ENCODE measurements at places on chromosomes 6 and 20. TPM values are rescaled to one million over a fixed set of nuclear protein-coding genes. Genes with fewer than 3 reads are reported as not detected.

DNA sequence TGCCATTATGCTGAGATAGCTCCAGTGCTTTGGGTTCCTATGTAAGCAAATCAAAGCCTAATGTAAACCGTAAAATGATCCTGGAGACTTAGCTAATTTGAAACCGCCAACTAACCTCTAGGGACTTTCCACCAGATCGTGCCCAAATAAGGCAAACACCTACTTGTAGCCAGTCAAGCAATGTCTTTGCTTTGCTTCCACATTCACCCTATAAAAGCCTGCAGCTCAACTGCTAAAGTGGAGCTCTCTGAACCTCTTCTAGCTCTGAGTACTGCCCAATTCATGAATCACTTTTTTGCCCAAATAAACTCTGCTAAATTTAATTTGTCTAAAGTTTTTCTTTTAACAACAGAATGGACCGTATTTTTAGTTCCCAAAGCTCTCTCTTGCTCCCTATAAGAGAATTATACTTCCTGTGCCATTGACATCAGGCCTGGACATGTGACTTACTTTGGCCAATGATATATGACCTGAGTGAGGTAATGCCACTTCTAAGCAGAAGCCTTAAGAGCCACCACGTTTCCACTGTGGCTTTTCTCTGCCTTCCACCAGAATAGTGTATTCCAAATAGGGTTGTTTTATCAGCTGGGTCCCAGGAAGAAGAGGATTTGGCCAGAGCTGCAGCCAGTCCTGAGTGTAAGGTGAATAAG lies 34.8 kb upstream of the PSMF1 start:
- peak; percentile 7 for DNase-seq

The SSTR4 gene
- not detected for total RNA-seq

The TAF11 gene
- 24.2 TPM for total RNA-seq

GRCh38 chr20:48930035-48930434 lies 8.5 kb downstream of the ARFGEF2 start:
- DNase-seq = no peak

DNA sequence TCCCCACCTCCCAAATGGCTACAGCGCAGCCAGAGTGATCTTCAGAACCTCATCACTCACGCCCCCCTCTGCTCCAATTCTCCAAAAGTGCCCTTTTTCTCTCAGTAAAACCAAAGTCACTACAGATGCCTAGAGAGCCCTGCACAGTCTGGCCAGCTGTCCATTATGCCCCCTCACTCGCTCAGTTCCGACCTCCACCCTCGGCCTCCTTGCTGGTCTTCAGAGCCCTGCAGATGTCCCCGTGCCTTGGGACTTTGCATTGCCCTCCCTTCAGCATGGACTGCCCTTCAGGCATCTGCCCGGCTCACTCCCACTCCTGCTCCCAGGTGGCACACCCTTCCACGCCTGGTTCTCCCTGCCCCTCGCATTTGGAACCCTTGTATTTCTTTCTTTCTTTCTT lies 1.1 kb upstream of the RAET1E start:
- no peak for DNase-seq

GRCh38 chr20:50515471-50516106 lies 5.4 kb downstream of the PTPN1 start:
- DNase-seq = no peak

DNA sequence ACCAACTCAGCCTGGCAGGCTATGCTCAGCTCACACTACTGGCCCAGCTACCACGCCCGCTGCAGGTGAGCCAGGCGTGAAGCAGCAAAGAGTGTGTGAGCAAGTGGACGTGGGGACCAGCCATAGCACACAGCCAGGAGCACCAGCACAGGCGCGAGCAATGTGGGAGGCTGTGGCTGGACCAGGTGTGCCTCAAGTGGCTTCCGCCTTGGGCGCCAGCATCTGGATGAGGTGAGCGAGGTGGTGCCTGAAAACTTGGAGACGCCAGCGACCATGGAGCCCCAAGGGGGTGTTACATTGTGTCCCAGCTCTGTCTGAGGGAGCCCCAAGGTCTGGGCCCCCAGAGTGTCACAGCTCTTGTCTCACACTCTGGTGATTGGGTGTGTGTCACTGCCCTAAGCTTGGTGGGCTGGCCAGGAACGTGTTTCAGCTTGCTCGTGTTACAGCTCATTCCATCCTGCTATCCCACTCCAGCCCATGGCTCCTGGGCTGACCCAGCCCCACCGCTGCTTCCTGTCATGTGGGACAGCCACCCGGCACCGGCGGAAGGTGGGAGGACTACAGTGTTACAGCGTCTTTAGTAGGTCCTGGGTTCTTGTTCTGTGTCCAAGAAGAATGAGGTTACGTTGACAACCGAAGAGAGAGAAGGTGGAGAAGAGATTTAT lies 508.0 kb upstream of the MMS22L start:
- no peak for DNase-seq

DNA sequence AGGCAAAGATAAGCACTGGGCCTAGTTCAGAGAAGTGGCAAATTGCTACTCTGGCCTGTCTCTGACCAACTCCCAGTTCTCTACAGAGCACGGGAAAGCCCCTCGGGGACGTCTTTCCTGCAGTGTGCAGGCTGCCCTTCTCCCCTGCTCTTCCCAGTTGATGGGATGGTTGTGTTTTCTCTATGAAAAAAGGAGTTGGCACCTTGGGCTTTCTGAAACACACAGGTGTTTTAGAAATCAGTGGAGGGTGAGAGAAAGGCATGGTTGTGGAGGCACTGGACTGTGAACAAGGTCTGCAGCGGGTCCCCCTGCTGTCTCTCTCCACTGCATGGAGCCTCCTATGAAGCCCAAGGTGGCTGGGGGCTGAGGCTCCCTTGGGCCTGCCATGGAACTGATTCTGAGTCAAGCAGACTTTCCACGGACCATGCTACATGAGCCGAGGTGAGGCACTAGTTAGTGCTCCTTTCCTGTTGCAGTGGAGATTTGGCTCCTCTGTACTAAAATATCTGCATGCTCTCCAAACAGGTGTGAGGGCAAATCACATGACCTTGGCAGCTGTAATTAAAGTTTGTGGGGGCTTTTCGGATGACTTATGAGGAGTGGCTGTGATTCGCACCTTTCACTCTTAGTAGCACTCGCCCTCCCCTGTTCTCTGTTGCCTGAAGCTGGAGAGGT lies 16.3 kb downstream of the GTSF1L start:
- no peak for DNase-seq

The MAK gene
- under 0.01 TPM for total RNA-seq

DNA sequence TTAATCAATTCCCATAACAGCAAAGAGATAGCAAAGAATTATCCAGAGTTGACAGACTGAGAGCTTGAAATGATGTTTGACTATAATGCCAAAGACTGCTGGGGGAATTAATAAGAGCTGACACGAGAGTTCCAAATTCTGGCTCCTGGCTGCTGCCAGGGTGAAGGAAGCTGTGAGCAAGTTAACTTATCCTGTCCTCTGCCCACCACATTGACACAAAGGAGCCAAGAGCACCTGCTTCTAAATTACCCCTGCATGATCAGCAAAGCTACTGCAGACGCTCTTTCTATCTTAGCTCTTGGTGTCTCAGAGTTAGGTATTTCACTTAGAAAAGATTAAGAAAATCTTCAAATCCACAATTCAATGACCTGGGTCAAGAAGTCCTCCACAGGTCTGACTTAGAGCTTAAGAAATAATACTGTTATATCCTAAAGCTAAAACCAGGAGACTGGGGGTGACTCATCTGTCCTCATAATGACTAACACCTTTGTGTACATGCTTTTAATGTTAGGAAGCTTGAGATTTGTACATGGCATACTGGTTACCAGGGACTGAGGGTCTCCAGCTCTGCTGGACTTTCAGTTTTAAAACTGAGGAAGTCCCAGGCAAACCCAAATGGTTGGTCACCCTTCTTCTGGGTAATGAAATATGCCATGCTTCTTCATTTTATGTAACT lies 13.2 kb upstream of the FRK start:
- peak; percentile 87 for DNase-seq

The KIF3B gene
- 25.3 TPM for total RNA-seq

DNA sequence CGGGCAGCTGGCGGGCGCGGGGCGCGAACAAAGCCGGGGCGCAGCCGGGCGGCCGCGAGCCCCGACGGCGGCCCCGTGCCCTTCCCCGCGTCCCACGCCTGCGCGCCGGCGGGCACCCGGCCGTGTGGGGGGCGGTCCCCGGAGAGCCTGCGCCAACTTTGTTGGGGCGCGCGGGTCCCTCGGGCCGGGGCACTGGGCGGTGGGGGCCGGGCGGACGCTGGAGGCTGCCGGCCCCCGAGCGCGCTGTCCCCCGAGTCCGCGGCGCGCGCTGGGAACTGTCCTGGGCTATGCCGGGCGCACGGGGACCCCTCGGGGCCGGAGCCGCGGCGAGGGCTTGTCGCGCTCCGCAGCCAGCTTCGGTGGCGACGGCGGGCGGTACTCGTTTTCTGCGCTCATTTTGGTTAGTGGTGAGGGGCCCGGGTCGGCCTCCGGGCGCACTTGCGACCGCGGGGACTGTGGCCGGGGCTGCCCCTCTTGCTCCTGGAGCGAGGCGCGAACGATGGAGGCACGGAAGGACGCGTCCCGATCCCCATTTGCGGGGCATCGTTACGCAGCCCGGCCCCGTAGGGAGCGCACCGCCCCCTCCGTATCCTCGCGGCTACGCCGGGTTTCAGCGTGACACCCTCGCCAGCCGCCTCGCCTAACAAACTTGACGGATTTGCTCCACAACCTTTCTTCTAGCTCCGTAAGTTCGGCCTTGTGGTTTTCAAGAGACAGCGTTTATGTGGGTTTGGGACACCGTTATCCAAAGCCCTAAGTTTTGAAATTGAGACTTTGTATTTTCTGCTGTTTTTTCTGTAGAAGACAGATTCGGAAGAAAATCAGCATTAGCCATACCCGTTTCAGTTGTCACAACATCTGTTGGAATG lies 622 bp downstream of the SS18L1 start:
- DNase-seq = peak; percentile 60

DNA sequence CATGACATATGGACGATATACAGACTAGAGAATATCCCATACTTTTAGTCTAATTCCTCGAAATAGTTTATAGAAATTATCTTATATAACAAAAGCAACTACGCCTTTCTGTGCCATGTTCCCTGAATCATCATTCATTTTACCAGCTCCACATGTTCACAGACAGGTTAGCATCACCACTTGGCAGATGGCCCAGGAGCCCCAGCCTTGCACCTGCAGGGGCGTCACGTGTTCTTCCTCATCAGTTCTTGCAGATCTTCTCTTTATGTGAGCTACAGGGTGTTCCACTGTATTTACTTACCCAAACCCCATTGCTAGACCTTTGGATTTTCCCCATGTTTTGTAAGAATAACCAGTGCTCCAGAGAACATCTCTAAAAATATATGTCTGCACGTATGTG lies 12.6 kb upstream of the BNIP5 start:
- DNase-seq = no peak

DNA sequence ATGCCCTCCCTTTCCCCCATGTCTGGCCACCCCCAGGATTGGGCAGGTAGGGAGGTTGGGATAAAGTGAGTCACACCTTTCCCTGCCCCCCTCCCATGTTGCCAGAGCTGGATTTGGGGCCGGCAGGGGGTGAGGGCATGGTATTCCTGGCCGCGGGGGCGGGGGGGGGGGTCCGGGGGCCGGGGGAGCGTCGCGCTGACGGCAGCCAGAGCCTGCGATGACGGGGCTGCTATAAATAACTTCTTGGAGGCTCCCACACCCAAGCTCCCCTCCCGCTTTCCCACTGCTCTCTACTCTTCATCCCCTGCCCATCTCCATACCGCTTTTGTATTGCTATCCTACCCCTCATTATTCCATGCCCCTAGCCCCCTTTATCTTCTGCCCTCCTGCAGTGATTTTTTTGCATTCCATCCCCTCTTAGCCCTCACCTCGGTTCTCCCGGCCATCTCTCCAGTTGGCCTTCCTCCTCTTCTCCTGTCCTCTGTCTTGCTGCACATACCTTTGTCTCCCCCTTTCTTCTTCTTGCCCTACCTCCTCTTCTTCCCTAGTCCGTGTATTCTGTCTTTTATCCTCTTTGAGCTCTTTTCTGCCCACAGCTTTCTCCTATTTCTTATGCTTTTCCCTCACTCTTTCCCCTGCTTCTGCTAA lies 13.8 kb downstream of the SYNGAP1 start:
- DNase-seq = peak; percentile 75

The FKBP1A gene
- 120 TPM for total RNA-seq

The GLP1R gene
- not detected for total RNA-seq

DNA sequence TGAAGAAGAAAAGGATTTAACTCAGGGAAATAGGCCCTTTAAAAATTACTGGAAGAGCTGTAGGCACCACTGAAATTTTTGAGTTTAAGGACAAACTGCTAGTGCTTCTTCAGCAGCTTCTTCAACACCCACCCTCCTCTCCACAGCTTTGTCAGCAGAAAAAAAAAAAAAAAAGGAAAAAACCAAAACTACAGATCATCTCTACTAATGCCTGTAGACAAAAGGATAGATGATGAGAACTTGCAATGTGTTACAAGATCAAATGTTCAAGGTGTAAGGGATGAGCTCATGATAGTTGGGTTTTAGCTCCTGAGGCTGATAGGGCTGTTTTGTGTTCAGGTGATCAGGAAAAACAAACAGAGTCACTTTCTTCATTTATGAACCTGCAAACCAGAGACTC lies 55.2 kb upstream of the PREP start:
- DNase-seq = no peak

The PSORS1C1 gene
- 0.28 TPM for total RNA-seq

GRCh38 chr6:146857180-146857979 lies 258.6 kb downstream of the ADGB start:
- peak; percentile 93 for DNase-seq

The ID4 gene
- 11.1 TPM for total RNA-seq

DNA sequence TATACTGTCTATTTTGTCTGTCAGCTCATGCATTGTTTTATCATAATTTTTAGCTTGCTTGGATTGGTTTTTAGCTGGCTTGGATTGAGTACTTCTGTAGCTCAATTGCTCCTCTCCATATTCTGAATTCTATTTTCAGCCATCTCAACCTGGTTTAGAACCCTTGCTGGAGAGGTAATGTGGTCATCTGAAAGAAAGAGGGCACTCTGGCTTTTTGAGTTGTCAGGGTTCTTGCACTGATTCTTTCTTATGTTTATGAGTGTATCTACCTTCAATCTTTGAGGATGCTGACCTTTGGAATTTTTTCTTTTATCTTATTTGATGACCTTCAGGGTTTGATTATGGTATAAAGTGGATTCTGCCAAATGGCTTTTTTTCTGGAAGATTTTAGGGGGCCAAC lies 632.7 kb upstream of the ID4 start:
- no peak for DNase-seq

GRCh38 chr6:135062735-135063134 lies 8.1 kb upstream of the HBS1L start:
- no peak for DNase-seq

DNA sequence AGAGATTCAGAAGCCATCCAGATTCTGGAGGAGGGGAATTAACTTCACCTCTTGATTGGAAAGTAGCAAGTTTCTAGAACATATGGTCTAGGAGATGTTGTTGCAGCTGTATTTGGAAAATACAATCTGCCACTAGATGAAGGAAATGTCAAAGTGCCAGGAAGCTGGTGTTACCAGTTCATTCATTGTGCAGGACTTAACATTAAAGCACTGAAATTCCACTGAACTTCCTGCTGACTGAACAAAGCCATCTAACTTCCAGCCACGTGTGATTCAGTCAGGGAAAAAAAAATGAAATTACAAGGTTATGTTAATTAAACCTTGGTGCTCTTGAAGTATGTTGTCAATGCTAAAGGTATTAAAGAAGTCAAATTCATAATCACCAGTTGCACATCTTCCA lies 321.5 kb upstream of the SASH1 start:
- DNase-seq = no peak

Measured in IMR-90 (cell line).